ENCODE measurements at places on chromosomes 3 and 15.

DNA sequence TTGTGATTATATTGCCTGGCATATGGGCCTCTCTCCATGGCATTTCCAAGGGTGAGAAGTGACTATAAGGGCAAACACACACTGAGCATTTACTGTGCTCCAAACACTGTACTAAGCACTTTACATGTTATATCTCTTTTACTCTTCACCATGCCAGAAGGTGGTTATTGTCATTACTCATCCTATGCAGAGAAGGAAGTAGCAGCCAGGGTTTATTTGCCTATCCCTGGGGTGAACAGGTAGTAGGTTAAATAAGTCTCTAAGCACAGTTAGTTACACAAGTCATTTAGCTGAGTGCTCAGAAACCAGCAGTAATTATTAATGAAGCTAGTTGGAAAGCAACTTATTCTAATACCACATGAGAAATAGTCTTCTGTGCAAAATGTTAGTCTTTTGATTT is 109.9 kb upstream of the SYNPR start:
- DNase-seq: no peak

GRCh38 chr15:88636654-88637053 is 2.2 kb upstream of the ISG20 start:
- DNase-seq: no peak

GRCh38 chr15:70583006-70583405 is 180.4 kb downstream of the UACA start:
- DNase-seq: no peak

DNA sequence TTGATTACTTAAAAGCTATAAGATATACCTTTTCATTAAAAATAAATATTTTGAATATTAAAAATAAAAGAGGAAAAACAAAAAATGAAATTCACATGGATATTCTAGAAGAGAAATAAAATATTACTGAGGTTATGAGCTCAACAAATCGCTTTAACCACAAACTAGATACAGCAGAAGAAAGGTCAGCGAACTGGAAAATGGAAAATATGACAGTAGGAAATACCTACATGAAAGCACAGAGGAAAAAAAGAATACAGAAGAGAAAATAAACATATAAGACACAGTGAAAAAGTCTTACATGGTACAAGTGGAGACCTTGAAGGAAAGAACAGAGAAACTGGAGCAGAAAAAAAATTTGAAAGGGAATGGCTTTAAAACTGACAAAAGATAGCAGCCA is 33.2 kb downstream of the SCAPER start:
- no peak for DNase-seq

- no peak for DNase-seq
Measured at GRCh38 chr15:28913171-28913765, 27.5 kb downstream of the APBA2 start.

DNA sequence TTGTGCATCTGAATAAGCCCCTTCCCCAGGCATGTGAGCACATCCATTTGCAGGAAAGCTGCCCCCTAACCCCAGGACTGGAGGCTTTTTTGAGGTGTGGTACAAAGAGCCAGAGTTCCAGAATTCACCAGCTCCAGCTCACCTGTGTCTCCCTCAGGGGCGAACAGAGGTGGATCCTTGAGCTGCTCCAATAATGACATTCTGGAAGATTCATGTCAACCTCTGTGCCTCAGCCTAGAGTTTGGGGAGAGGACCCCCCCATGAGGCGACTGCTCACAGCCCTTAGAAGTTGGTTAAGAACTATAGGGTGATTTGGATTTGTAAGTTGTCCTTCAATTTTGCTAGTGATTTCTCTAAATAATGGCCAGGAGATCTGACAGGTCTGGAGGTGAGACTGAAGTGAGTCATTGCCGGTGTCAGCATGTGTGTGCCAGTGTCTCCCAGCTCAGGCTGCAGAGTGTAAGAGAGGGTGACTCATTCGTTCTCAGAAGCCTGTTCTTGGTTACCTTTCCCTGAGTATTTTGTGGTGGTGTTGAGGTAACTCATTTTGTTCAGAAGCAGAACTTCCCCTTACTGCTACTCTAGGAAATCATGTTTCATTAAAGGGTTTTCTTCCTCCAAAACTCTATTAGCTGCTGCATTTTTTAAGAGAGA is 136.9 kb upstream of the TOPAZ1 start:
- DNase-seq: peak; percentile 68

DNA sequence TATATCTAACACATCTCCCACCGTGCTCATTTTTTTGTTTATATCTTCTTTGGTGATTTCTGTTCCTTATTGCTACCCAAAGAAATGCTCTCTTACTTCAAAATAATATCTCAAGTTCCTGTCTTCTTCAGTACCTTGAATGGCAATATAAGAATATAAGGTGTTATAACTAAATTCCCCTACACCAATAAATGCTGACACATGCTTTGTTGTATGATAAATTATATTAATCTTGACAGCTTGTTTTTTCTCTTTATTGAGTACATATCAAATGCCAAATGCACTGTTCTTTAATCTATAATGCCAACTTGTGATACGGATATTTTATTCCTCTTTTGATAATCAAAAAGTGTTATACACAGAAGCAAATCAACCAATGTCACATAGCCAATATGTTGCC is 540.3 kb downstream of the PYDC2 start:
- DNase-seq: no peak

- no peak for DNase-seq
Measured at GRCh38 chr15:80607287-80607980, 87.7 kb upstream of the ABHD17C start.

GRCh38 chr3:23920151-23920655 is 3.3 kb downstream of the RPL15 start:
- DNase-seq: no peak

GRCh38 chr3:182284793-182285192 is 508.5 kb upstream of the ATP11B start:
- DNase-seq: no peak

All from activated naive CD8-positive, alpha-beta T cell treated with anti-CD3 and anti-CD28 coated beads for 36 hours (primary cell).